ENCODE measurements at places on chromosomes 11 and 22. TPM values are rescaled to one million over a fixed set of nuclear protein-coding genes. Genes with fewer than 3 reads are reported as not detected.
A peak's percentile ranks its signal among the peaks of the same experiment; 100 is the strongest.

- no peak for DNase-seq
Measured at GRCh38 chr11:66665369-66665768, 12.3 kb downstream of the RBM4B start.

- no peak for DNase-seq
Measured at GRCh38 chr11:73291196-73291595, 16.9 kb upstream of the ARHGEF17 start.

DNA sequence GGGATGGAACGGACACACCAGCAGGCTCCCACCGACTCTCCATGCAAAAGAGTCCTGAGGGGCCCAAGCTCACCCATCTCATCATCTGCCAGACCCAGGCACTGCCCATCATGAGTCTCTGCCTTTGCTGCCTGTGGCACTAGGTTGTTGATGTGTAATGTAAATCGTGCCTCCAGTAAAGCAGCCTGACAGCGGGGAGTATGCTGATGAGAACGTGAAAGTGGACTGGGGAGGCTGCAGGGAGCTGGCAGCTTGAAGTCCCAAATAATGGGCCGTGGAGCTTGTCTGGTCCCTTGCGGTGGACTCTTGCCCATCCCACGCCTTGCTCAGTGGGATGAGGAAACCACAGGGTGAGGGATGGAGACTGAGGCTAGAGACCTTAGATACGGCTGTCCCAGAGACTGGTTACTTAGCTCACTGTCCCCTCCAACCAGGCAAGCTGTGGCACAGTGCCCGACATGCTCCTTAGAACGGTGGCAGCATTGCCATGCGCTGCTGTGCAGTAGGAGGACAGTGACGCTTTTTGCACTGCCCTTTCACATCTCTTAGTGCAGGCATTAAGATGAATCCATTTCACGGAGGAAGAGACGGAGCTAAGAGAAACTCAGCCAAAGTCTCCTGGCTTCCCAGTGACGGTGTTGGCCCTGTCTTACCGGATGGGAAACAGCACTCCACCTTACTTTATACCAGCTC, 39.6 kb upstream of the PLET1 start:
- DNase-seq = no peak

DNA sequence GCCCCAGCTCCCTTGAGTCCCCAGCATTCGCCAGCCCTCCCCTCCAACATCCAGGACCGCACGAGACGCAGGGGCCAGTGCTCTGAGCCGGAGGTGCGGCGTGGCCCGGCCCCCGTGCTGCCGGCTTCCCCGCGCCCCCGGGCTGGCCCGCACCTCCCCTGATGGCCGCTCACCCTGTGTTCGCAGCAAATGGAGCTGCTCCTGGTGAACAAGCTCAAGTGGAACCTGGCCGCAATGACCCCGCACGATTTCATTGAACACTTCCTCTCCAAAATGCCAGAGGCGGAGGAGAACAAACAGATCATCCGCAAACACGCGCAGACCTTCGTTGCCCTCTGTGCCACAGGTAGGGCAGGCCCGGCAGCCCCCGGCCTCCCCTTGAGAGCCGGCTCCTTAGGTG, 2.7 kb downstream of the CCND1 start:
- no peak for DNase-seq

Gene GRM5
- total RNA-seq = not detected

DNA sequence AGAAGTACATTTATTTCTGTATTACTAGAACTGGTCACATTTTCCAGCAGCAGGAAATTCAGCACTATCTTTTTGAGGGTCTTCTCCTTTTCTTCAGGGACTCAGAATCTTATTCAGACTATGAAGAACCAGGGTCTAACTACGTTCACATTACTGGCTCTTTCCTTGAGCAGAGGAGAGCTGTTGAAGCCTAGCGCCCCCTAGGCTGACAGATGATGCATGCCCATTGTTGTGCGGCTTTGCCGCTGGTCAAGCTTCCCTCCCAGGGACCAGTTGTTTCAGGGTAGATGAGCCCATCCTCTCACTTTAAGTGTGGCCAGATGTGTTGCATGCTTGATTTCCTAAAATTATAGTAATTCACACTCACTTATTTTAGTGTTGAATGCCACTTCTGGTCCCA, 168.2 kb upstream of the PDGFD start:
- DNase-seq = no peak

DNA sequence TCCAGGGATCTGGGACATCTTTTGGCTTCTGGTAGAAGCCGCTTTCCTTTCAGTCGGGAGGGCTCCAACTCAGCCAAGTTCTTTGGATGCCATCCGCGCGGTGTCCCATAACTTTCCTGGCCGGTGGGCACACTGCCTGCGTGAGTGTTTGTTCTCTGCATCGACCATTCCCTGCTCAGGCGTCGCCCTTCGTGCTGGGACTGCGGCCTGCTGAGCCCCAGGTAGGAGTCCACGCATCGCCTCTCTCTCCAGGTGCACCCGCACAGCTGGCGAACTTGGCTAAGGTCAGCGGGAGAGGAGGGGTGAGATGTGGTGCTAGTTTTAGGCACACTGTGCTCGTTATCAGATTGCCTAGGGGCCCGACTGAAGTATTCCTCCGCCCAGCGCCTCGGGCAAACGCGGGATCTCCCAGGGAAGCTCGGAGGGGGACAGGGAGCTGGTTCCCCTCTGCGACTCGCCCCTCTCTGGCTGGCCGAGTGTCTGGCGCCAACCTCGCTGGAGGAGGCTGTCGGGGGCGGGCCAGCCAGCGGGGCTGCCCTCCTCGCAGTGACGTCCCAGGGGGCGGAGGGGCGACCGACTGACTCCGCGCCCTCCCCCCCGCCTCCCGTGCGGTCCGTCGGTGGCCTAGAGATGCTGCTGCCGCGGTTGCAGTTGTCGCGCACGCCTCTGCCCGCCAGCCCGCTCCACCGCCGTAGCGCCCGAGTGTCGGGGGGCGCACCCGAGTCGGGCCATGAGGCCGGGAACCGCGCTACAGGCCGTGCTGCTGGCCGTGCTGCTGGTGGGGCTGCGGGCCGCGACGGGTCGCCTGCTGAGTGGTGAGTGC, at the start of gene LAYN:
LAYN (plus strand) TSS at position 607 of the 823 bp plus-strand sequence; CDS start at position 731, 124 bp downstream.
- DNase-seq = peak; percentile 35

Gene ANKK1
- 0.07 TPM for total RNA-seq

GRCh38 chr11:114274637-114275036, 21.6 kb upstream of the NNMT start:
- no peak for DNase-seq

DNA sequence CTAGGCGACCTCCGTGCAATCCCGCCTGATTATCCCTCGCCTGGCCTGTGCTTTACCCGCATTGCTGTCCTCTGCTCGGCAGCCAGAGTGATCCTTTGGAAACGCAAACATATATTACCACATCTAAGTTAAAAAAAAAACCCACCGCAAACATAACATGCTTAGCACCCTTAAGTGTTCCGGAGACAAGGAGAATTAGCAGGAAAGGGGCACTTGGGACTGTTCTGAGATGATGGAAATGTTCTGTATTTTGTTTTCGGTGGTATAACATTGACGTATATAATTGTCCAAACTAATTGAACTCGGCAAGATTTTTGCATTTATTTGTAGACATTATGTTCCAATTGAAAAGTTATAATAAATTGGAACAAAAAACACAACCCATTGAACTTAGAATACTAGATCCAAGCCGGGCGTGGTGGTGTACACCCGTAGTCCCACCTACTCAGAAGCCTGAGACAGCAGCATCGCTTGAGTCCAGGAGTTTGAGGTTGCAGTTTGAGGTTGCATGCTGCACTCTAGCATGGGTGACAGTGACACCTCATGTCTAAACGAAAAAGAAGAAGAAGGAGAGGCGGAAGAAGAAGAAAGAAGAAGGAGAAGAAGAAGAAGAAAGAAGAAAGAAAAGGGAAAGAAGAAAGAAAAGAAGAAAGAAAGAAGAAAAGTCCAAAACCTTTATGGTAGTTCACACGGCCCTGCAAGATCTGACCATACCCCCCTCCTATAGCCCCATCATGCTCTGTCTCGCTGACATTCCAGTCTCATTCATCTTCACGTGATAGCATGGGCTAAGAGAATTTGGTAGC, 604 bp upstream of the POLR3H start:
- no peak for DNase-seq
